ENCODE measurements at places on chromosomes 2 and 18.

- DNase-seq: no peak
Measured at GRCh38 chr2:71631411-71631931, 178.1 kb downstream of the DYSF start.

DNA sequence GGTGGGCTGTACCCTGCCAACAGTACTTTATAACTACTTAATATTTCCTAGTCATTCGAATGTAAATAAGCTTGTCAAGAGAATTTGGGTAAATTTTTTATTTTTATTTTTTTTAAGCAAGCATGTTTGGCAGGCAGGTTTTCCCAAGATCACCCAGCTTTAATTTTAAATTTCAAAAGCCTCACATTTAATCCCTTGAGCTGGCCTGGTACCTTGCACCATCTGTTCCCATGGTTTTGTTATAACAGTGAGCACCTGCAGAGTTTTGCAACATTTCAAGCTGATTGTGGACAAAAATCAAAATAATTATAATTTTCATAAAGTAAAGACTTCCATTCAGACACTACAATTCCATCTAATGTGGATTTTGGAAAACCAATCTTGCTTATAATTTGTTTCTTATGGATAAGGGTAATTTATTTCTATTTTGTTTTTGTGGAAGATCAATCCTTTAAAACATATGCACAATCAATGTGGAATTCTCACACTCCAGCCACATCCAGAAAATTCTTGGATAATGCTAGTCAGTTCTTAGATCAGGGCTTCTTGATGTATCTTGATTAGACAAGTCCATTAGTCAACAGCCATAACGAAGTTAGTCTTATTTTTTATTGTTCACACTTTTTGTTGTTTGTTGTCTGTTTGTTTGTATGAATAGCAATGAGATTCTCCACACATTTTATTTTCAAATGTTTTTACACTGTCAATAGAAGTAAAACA, 689.3 kb downstream of the NR4A2 start:
- DNase-seq: no peak

- no peak for DNase-seq
Measured at GRCh38 chr2:214730248-214730647, 79.2 kb downstream of the BARD1 start.

- no peak for DNase-seq
Measured at GRCh38 chr2:239196474-239197021, 204.3 kb downstream of the HDAC4 start.

DNA sequence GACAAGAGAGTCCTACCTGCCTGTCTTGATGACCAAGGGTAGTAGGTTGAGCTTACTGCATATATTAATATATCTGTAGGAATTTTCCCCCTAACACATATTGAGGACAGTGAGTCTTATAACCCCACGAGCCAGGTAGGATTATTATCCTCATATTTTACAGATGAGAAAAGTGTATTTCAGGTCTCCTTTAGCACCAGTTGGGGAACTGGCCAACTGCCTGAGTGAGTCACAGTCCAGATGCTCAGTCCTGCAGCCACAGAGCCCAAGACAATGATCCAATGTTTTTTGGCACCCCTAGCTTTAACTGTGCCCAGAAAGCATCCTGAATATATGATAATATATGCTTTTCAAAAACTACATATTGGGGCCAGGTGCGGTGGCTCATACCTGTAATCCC, 30.8 kb upstream of the GLS start:
- no peak for DNase-seq

GRCh38 chr2:154289870-154290269, 408.6 kb upstream of the KCNJ3 start:
- no peak for DNase-seq

- DNase-seq: peak; percentile 76
Measured at GRCh38 chr2:25303633-25304236, 38.0 kb downstream of the DNMT3A start.

DNA sequence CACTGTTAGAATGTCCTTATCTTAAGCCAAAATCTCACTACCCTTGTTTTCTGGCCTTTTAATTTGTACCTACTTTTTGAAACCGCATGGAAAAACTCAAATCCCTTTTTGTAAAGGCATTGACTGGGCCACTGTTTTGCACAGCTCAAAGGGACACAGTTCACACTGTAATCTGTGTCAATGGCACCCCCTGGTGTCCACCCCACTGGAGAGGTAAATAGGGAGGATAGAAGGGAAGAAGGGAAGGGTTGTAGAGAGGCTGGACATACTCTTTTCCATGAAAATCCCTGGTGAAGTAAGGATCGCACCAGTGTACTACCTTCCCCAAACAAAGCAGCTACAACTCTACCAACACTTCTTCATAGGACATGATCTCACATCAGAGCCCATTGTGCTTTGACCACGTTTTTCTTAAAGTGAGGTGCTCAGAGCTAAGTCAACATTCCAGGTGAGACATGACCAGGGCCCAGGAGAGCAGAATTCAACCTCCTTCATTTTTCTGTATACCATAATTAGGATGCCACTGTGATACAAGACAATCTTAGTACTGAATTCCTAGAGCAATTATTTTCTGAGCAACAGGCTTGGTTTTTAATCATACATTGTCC, 92.4 kb upstream of the RMDN2 start:
- DNase-seq: peak; percentile 96

- no peak for DNase-seq
Measured at GRCh38 chr2:105786231-105787230, 41.8 kb downstream of the NCK2 start.

DNA sequence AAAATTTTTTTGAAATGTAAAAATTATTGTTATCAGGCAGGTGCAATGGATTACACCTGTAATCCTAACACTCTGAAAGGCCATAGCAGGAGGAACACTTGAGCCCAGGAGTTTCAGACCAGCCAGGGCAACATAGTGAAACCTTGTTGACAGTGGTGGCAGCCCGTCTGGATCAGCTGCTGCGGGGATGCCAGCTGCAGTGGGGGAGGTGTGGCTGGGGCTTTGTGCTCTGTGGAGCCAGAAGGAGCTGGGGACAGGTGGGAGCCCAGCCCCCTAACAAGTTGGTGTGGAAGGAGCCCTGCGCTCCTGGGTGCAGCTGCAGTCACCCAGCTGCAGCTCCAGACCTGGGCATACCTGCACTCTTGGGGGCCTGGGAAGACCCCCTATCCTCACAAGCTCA, 182.4 kb upstream of the MC4R start:
- peak; percentile 73 for DNase-seq

DNA sequence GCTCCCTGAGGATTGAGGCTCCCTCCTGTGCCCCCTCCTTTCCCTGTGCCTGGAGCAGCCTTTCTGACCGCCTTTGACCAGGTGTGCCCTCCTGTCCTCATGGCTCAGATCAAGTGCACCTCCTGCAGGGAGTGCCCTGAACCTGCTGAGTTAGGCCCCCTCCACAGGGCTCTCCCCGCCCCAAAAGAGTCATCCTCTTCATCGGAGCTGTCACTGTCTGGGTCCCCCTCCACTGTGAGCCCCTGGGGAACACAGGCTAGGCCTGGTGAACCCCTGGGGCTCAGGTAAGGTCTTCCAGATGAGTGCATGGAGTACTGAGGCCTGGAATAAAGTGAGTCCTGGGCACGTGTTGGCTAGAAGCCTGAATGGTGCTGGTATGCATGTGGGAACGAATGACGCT, 173.5 kb downstream of the INHBB start:
- DNase-seq: no peak

DNA sequence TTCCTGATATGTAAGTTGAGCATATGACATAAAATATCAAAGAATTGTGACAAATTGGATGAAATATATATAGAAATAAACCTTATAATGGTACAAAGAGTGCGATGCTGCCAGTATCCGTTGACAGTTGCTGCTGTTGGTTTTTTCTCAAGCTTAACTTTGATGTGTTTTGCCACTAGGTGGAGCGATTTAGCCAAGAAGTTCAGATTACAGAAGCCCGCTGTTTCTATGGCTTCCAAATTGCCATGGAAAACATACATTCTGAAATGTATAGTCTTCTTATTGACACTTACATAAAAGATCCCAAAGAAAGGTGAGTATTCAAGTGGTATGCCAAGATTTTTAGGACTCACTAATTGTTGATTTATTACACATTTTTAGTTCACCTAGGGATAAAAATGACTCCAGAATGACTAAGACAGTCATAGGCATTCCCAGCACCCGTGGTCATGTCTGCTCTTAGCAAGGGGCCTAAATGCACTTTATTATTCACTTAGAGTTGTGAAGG, 2.1 kb downstream of the RRM2 start:
- DNase-seq: no peak

- no peak for DNase-seq
Measured at GRCh38 chr2:216090369-216090786, 8.7 kb downstream of the TMEM169 start.

DNA sequence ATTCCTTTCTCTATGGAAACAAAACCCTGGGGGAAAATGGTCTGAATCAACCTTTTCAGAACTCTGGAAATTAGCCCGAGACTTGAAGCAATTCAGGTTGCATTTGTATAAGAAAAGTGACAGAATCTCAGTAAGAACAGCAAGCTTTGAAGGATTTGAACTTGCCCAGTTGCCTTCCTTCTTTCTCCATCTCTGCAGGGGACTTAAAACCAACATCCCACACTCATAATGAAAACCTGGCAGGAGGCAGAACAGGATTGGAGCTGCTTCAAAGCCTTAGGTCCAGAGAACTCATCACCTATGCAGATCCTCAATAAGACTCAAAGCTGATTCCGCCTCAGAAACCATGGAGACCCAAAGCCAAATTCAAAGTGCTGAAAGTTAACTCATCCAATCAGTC, 790.5 kb upstream of the ID2 start:
- no peak for DNase-seq

GRCh38 chr2:217703999-217704398, 298.8 kb downstream of the TNS1 start:
- no peak for DNase-seq

- no peak for DNase-seq
Measured at GRCh38 chr2:19274439-19274838, 84.0 kb downstream of the OSR1 start.

DNA sequence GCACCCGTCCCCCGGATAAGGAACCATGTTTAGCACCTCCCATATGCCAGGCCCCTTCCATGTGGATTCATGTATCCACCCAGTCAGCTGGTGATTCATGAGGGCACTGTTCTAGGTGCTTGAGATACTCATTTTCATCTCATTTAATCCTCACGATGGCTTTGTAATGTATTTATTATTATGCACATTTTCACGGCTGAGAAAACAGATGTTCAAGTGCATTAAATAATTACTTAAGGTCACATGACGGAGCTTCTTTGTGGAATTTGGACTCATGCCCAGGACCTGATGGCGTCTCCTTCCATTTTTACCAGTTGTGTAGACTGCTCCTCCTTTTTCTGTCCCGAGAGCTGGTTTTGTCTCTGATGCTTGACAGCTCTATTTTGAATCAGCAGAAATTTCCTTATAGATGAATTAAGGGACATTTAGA, 72.2 kb upstream of the RBM44 start:
- DNase-seq: no peak
